ENCODE measurements at places on chromosomes 11 and 22. TPM values are rescaled to one million over a fixed set of nuclear protein-coding genes. Genes with fewer than 3 reads are reported as not detected.
A peak's percentile ranks its signal among the peaks of the same experiment; 100 is the strongest.

DNA sequence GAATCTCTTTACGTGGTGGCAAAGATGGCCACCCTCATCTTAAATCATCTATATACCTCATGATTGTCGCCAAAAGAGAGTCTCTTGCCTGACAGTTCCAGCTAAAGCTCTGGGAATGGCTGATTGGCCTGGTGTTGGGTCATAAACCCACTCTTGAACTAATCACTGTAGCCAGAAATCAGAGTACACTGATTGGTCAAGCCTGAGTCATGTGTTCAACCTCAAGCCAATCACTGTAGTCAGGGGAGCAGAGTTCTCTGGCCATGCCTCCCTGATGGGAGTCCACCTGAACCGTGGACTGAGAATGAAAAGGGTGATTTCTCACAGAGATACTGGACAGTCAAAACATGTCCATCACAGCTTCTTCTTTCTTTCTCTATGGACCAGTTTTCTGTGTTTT lies 45.8 kb downstream of the RCN1 start:
- no peak for DNase-seq

- no peak for DNase-seq
Observed at GRCh38 chr22:28942801-28943500, 59.6 kb downstream of the ZNRF3 start.

- DNase-seq: peak; percentile 74
Observed at GRCh38 chr22:20956258-20957101, 10.6 kb upstream of the AIFM3 start.

GRCh38 chr11:9065607-9066432 lies 25.6 kb downstream of the SCUBE2 start:
- DNase-seq: no peak

GRCh38 chr22:37248251-37248650 lies 4.2 kb upstream of the RAC2 start:
- DNase-seq: peak; percentile 1

- no peak for DNase-seq
Observed at GRCh38 chr11:35246745-35247144, 107.8 kb downstream of the CD44 start.

PDXP gene
- total RNA-seq: 24.1 TPM

RIMBP3B gene
- total RNA-seq: not detected

SLC37A2 gene
- 13.8 TPM for total RNA-seq

CBX7 gene
- 5.2 TPM for total RNA-seq

KCTD14 gene
- total RNA-seq: 8.2 TPM

HTR3A gene
- total RNA-seq: not detected

PLCB3 gene
- 37.5 TPM for total RNA-seq

MFRP gene
- not detected for total RNA-seq

UBQLN3 gene
- total RNA-seq: not detected

BAIAP2L2 gene
- 4.9 TPM for total RNA-seq

CCDC116 gene
- not detected for total RNA-seq

Measured in Caco-2 (cell line).